Stimulated activated CD4-positive, alpha-beta T cell treated with anti-CD3 and anti-CD28 coated beads, Interleukin-1b, Interleukin-23, amount 100 ng/mL, for 24 hours (primary cell): ENCODE measurements at places on chromosomes 1 and 21.
A peak's percentile ranks its signal among the peaks of the same experiment; 100 is the strongest.

- DNase-seq = no peak
Observed at GRCh38 chr21:29725025-29725736, 214.6 kb downstream of the GRIK1 start.

- no peak for DNase-seq
Observed at GRCh38 chr1:181010789-181011188, 11.9 kb downstream of the STX6 start.

DNA sequence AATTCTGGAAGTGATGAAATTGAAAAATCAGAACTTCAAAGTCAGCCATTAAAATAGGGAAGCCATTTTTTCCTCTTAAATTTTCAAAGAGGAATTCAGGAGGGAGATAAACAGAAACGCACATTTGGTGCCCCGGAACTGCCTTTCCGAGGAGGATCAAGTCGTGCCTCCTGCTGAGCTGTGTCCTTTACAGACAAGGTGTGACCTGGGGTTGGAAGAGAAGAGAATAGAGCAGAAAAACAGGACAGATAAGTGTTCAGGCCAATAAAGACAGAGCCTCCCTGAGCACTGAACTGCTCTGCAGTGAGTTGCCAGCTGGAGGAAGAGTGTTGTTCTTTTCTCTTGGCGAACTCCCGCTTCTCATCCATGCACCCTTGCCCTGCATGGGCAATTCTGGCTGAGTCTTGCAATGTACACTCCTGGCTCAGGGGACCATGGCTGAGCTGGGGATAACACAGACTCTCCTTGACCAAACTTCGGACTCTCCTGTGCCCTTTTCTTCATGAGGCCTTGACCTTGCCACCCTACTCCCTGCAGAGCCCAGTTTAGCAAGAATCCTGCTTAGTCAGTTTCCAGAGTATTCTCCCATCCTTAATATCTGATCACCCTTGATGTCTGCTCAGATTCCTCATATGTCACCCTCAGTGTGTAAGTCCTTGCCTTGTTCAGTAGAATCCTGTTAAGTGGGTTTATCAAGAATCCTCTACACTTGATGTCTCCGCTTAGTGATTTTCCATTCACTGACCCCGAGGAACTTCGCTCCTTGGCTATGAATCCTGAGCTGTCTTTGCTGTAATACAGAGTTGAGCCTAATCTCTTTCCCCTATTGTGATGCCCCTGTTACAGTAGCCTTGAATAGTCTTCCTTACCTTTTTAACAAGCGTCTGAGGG, 1.3 kb upstream of the MTARC1 start:
- no peak for DNase-seq

GRCh38 chr1:159077120-159077961, 775 bp upstream of the AIM2 start:
- peak; percentile 97 for DNase-seq

DNA sequence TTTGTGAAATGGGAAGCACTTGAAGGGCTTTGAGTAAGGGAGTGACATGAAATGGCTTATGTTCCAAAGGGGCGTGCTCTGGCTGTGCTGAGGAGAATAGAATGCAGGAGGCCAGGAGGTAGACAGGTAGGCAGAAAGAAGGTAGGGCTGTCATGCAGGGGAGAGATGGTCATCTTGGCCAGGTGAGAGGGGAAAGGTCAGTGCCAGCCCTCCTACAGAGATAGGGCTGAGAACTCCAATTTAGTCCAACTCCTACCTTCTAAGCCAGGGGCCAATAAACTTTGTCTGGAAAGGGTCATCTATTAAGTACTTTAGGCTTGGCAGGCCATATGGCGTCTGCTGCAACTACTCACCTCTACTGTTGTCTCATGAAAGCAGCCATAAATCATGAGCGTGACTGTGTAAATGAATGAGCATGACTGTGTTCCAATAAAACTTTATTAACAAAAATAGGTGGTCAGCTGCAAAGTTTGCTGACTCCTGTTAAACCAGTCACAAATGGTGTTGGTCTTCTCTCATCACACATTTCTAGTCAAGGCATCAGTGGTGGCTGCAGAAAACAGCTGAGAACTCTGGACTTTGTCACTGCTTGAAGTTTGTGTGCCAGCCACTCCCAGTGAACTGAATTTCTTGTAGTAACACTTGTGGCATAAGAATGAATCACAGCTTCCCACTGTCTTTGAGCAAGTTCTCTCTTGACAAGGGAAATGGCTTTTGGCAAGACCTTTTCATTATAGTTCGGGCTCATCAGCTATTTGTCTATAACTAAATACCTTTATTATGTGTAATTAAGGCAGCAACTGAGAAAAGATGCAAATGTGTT, 32.0 kb upstream of the CD2 start:
- DNase-seq = no peak

- no peak for DNase-seq
Observed at GRCh38 chr1:192603218-192603787, 27.7 kb downstream of the RGS1 start.

DNA sequence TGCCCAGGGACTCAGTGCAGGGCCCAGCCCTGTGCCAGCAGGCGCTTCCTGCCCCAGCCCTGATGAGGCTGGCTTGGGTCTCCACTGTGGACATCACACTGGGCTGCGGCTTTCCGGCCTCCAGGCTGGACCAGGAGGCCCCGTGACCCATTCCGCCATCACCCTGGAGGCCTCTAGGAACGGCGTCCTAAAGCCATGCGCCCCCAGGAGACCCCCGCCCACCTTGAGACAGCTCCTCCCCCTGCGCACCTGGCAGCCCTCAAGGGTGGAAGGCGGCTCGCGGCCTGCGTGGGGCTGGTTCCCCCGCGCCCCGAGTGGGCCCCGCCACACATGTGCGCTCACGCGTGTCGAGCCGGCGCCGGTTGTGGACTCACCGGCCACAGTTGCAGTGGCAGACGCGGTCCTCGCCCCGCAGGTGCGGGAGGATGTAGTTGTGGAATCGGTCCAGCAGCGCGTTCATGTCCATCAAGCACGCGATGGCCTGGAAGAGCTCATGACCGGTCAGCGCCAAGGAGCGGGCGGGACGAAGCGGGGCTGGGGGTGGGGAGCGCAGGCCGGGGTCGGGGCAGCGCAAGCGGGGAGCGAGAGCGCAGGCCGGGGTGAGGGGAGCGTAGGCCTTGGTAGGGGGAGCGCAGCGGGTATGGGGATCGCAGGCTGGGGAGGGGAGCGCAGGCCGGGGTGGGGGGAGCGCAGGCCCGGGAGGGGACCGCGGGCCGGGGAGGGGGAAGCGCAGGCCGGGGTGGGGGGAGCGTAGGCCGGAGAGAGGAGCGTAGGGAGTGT, 924 bp downstream of the TMEM240 start:
- no peak for DNase-seq

- no peak for DNase-seq
Observed at GRCh38 chr21:33007747-33008146, 18.0 kb upstream of the OLIG2 start.

GRCh38 chr1:186699519-186699918, 19.3 kb upstream of the PTGS2 start:
- DNase-seq = no peak

DNA sequence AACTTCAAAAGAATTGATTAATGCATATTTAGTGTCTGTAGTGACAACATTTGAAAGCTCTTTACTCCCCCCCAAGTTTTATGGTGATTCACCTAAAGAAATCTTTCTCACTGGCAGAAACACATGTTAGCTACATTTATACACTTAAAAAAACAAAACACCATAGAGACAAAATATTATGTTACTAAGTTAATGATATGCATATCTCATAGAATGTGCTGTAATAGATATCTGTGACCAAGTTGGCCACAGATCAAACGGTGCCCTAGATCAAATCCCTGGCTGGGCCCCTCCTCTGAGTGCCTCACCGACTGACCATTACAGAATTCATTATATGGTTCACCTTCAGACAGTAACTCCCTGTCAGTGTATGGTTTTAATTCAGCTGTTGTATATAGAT, 322.1 kb upstream of the LYPLAL1 start:
- DNase-seq = no peak

GRCh38 chr1:10765734-10766478, 30.5 kb downstream of the CASZ1 start:
- no peak for DNase-seq

- no peak for DNase-seq
Observed at GRCh38 chr21:41957991-41958766, 4.4 kb upstream of the C2CD2 start.

DNA sequence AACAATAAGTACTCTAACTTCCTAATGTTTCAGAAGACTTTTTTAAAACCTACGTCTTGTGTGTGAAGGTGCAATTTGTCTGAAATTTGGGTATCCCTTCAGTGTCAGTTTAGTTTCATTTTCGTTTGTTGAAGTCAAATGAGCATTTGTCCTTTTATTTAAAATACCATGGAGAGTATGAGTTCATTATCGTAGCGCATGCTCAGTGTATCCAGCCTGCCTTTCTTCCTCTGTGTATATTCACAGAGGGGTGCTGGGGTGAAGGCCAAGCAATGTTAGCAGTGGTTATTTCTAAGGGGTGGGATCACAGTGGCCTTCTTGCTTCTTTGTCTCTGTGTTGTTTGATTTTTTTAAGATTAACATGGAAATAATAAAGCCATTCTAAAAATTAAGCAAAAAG, 43.2 kb downstream of the CNN3 start:
- no peak for DNase-seq

GRCh38 chr1:78136680-78137079, 90.9 kb downstream of the GIPC2 start:
- no peak for DNase-seq

DNA sequence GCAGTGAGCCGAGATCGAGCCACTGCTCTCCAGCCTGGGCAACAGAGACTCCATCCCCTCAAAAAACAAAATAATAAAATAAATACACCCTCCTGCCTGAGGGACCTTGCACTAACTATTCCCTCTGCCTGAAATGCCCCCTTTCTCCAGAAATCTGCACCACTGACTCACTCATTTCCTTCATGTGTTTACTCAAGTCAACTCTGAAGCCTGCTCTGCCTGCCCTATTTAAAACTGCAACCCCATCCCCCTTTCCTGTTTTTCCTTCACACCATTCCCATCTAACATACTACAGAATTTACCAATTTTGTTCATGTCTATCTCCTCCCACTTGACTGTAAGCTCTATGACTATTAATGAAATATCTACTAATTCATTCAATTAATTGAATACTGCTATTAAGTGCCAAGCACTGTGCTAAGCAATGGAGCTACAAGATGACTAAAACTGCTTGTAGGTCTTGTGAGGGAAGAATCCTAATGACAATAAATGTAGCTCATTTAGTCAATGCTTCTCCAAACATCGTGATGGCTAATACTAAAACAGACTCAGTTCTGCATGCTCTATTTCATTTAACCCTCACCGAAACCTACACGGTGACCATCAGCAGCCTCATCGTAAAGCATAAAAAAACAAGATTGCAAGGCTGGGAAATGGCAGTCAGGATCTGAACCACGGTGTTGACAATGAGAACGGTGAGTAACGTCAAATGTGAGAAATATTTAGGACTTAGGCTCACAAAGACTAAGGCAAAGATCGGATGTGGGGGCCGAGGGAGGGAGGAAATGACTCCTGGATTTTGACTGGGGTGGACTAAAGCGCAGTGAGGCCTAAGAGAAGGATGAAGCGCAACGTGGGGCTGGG, 749 bp upstream of the TMEM39B start:
- no peak for DNase-seq

DNA sequence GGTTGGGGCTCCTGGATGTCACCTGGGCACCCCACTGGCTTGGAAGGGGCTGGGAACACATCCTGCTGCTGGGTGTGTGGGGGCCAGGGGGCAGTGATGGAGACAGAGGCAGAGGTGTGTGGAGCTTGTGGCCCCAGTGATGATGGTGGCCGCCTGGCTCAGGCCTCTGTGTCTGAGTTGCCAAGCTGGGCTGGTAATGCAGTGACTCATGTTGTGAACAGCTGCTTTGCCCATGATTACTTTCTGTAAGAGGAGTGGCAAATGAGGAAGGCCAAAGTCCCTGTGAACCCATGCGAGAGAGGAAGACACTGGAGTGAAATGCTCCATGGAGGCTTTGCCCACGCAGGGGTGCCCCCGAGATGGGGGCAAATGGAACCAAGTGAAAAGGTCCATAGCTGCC, 86.8 kb downstream of the KCNJ6 start:
- DNase-seq = no peak

DNA sequence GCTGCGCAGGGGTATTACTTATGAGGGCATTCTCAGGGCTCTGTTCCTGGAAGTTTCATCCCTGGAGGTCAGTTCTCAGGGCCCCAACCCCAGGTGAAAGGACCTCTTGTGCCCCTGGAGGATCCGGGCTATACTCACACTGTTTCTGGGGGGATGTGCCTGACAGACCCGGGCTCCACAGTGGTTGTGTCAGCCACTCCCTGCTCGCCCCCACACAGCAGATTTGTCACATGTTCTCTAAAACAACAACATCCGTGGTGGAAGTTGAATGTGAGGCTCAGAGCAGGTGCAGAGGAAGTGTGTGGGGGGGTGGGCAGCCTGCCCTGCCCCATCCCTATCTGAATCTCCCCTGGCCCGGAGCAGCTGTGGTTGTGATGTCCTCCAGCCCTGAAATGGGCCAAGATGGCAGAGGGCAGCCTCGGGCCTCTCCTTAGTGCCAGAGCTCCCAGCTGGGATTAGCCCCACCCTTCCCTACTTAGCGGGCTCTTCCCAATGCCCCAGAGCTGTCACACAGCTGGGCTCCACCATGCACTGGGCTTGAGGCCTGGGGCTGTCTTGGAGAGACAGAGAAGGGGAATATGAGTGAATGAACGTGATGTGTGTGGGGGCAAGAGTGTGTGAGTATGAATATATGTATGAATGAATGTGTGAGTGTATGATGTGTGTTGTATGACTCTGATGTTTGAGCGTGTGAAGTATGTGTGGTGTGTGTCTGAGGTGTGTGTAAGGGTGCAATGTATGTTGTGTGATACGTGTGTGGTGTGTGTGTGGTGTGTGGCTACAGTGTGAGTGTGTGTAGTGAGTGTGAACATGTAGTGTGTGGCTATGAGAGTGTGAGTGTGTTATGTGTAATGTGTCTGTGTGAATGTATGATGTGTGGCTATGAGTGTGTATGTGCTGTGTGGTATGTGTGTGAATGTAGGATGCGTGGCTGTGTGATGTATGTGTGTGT, 1.5 kb upstream of the FCMR start:
- DNase-seq = peak; percentile 54

DNA sequence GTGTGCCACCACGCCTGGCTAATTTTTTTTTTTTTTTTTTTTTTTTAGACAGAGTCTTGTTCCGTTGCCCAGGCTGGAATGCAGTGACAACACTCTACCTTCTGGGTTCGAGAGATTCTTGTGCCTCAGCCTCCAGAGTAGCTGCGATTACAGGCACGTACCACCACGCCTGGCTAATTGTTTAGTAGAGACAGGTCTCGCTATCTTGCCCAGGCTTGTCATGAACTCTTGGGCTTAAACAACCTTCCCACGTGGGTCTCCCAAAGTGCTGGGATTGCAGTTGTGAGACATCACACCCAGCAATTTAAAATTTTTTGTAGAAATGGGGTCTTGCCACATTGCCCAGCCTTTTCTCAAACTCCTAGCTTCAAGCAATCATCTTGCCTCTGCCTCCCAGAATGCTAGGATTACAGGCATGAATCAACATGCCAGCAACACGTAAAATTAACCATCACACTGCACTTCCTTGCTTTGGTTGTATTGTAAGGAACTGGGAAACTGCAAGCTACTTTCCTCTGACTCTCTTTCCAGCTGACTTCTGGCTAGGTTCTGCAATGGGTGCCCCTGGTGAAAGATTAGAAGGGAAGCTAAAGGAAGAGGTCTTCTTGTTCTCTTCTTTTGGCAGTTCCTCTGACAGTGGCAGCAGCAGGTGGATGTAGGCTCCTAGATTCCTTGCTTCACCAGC, 13.9 kb upstream of the IL6R start:
- no peak for DNase-seq

GRCh38 chr1:94056996-94057395, 64.0 kb downstream of the ABCA4 start:
- DNase-seq = no peak

- DNase-seq = no peak
Observed at GRCh38 chr1:45545553-45546310, 4.9 kb upstream of the AKR1A1 start.
